H9 (cell line): ENCODE measurements at places on chromosomes 1 and 21. TPM values are rescaled to one million over a fixed set of nuclear protein-coding genes. Genes with fewer than 3 reads are reported as not detected.

LGALS8 gene
- total RNA-seq, result 14.2 and 15.3 TPM in 2 replicates

GRCh38 chr1:21264898-21265297 is 25.4 kb downstream of the ECE1 start:
- DNase-seq, result no peak

GRCh38 chr1:234707641-234708040 is 97.7 kb upstream of the IRF2BP2 start:
- no peak for DNase-seq

GRCh38 chr1:236762410-236762809 is 32.7 kb upstream of the MTR start:
- no peak for DNase-seq

DNA sequence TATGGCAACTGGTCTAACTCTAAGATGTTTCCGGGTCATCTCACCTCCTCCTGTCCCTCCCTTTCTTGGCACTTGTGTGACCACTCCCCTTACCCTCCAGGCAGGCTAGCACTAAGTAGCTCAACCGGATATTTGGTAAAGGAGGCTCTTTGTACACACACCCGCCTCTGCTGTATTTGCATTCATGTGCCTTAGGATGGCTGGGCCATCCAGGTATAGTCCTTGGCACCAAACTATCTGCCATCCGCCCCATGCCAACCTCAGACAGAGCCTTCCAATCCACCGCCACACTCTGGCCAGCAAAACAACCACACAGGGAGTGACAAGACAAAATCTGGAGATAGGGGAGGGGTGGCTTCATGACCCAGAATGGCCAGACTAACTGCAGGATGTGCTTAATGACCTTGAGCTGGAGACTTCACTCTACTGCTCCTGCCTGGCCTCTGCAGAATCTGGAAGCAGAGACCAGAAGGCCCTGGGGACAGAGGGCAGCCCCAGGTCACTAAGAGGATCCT is 59.5 kb downstream of the CDK18 start:
- no peak for DNase-seq

- DNase-seq, result no peak
These were observed 135.4 kb downstream of the DMRTB1 start for GRCh38 chr1:53594391-53595180.

- no peak for DNase-seq
These were observed 5.1 kb upstream of the MED18 start for GRCh38 chr1:28323720-28324119.

CHIT1 gene
- not detected in 2 replicates for total RNA-seq

DNA sequence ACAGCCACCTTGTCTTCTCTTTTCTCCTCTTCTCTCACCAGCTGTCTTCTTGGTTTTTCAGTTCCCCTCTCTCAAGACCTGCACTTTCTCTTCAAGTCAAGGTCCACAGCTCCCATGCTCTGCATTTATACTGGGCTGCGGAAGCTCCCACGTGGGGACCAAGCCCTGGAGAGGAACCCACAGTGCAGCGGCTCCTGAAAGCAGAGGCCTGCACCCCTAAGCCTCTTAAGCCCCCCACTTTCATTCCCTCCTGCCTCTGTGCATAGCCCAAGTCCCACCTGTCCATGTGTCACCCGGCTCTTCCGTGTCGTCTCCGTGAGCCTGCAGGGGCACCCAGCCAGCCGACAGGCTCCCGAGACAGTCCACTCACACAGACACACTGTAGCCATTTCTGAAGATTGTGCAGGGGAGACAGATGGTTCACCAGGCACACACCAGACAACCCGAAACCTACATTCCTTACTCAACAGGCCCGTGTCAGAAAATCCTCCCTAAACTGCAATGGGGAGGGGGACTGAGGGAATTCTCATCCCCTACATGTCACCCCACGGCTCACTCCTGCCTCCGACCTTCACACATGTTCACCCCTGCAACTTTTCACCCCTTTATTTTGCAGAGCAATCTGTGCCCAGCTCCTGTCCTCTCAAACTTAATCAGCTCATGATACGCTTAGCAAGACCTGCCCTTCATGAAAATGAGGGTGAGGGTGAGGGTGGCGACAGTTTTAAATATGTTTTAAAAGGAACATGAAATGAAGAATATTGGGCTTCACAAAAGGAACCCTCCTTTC is 6.3 kb downstream of the MX2 start:
- DNase-seq, result no peak

GRCh38 chr1:85579622-85580021 is 939 bp upstream of the CCN1 start:
- peak; percentile 57 for DNase-seq

GRCh38 chr1:108913105-108913948 is 36.5 kb downstream of the GPSM2 start:
- no peak for DNase-seq

DNA sequence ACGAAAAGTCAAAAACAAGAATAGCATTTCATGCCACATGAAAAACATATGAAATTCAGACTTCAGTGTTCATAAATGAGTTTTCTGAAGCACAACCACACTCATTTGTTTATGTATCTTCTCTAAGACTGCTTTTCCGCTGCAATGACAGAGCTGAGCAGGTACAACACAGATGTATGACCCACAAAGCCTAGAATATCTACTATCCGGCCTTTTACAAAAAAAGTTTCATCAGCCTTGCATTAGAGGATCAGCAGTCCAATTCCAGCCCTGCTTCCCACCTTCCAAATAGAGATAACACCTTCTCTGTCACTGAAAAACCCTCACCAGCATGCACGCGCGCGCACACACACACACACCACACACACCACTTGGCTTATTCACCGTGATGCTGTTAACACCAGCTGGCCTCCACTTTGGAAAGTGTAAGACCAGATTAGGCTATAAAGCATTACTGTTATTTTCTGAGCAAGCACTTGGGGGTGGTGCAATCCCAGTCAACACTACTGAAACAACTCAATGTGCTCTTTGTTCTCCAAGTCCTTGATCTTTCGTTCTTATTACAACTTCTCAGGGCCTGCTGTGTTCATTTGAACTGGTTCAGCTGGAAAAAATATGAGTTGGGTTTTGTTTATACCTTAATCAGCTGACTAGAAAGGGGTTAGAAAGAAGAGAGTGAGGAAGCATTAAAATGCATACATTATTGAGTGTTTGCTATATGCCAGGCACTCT is 90.0 kb downstream of the GLUL start:
- no peak for DNase-seq

DNA sequence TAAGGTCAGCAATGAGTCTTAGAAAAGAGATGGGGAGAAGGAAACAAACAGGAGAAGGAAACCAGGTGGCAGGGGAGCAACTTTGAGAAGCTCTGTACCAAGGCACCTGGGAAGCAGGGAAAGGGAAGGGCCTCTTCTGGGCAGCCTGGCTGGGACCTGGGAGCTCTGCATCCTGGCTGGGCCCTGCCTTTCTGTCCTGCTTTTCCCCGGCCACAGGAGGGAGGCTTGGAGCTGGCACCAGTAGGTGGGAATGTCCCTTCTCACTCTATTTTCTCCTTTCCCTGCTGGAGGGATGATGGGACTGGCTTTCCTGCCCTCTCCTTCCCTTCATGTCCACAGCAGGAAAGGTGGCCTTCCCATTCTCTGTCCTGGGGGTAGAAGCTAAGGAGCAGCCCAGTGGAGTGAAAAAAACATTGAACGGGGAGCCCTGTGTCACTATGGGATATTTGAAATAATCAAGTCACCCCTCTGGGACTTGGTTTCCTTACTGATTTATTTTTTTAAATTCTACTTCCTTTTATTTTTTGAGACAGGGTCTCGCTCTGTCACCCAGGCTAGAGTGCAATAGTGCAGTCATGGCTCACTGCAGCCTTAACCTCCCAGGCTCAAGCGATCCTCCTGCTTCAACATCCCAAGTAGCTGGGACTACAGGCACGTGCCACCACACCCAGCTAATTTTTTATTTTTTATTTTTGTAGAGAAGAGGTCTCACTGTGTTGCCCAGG is 5.1 kb upstream of the NES start:
- peak; percentile 77 for DNase-seq

- no peak for DNase-seq
These were observed 3.7 kb upstream of the CDC14A start for GRCh38 chr1:100348549-100349144.

- no peak for DNase-seq
These were observed 796 bp upstream of the TDRKH start for GRCh38 chr1:151790940-151791651.

- DNase-seq, result no peak
These were observed 36.9 kb upstream of the HHAT start for GRCh38 chr1:210291786-210292230.

CATSPERE gene
- total RNA-seq, result 0.31 and 0.55 TPM in 2 replicates

DNA sequence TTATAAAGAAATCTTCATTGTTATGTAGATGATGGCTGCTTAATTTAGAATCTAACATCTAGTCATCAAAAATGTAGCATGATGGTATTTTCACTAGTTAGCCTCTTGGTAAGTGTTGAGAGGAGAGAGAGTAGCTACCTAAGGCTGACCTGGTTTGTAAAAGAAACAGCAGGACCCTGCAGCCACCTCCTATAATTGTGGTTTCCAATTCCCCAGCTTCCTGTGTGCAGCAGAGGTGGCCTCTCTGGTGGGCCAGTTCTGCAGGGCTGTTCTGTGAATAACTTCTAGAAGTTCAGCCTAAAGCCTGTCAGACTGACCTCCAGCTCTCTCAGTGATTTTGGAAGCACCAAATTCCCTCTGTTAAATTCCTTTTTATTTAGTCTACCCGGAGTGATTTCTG is 246.4 kb upstream of the LRRC7 start:
- no peak for DNase-seq

HSPG2 gene
- 80.8 and 90.0 TPM in 2 replicates for total RNA-seq

DNA sequence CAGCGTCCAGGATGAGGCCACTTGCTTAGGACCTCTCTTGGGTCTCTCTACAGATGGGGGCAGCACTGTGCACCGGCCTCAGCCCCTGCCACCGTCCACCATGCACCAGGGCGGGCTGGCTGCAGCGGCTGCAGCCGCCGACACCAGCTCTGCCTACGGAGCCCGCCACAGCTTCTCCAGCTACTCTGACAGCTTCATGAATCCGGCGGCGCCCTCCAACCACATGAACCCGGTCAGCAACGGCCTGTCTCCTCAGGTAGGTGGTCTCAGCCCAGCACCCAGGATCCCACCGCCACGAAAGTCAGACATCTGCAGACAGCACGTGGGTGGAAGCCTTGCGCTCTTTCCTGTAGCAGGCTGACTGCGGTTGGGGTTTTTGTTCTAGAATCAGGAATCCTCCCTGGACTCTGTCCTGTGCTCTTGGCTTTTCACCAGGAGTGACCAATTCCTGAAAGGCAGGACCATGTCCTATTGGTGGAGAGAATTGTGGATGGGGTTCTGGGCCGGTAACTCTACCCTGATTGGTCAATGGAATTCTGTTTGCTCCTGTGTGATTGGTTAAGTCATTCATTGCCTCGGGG is 72.5 kb downstream of the PAX7 start:
- peak; percentile 80 for DNase-seq

DNA sequence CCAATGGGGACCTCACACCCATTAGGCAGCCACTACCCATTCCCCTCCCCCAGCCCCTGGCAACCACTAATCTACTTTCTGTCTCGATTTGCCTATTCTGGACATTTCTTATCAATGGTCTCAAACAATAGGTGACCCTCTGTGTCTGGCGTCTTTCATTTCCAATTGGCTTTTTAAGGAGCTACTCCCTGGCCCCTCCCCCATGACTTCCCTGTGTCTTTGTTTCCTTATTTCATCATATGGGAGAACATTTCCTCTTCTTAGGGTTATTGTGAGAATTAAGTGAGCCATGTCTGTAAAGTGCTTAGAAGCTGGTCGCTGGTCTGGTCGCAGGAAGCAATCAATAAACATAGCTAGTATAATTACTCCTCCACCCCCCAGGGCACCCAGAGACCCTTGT is 80.9 kb downstream of the SPSB1 start:
- no peak for DNase-seq

GRCh38 chr1:46613661-46614603 is 2.7 kb downstream of the MOB3C start:
- DNase-seq, result peak; percentile 92

GRCh38 chr1:162351246-162351842 is 25.3 kb downstream of the SPATA46 start:
- no peak for DNase-seq

DNA sequence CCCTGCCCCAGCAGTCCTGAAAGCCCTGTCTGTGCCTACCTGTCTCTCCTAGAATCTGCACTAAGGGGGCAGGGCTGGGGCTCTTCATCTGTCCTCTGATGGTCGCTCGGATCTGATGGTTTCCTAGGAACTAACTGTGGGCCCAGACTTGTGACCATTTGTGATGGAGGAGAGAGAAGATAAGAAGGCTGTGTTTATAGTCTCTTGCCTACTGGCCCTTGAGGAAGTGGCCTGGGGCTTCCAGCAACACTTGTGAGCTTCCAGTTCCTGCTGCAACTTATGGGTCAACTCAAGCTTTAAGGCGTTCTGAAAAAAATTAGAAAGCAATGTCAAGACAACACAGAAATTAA is 53.2 kb upstream of the SYNC start:
- DNase-seq, result no peak

SLAMF7 gene
- total RNA-seq, result not detected in 2 replicates

- no peak for DNase-seq
These were observed 12.4 kb downstream of the HNRNPR start for GRCh38 chr1:23331713-23332112.

ADGRL4 gene
- 0.24 and 0.63 TPM in 2 replicates for total RNA-seq
